Suppressor macrophage (primary cell): ENCODE measurements at places on chromosomes 2 and 18.

- DNase-seq = no peak
Measured at GRCh38 chr2:203469546-203469945, 65.6 kb downstream of the RAPH1 start.

GRCh38 chr2:238667639-238668038 lies 180.2 kb upstream of the TWIST2 start:
- DNase-seq = no peak

- DNase-seq = no peak
Measured at GRCh38 chr2:219870041-219870440, 242.6 kb downstream of the SLC4A3 start.

- no peak for DNase-seq
Measured at GRCh38 chr2:229191413-229191812, 79.7 kb downstream of the PID1 start.

- DNase-seq = peak; percentile 33
Measured at GRCh38 chr18:39571511-39571910, 2005.9 kb upstream of the CELF4 start.

- DNase-seq = no peak
Measured at GRCh38 chr2:209424781-209425470, 1.1 kb downstream of the MAP2 start.

GRCh38 chr2:138294451-138294850 lies 207.1 kb upstream of the SPOPL start:
- no peak for DNase-seq

GRCh38 chr18:48767090-48767690 lies 183.6 kb downstream of the SMAD7 start:
- DNase-seq = no peak

GRCh38 chr2:8672940-8673339 lies 8.9 kb upstream of the ID2 start:
- DNase-seq = no peak

DNA sequence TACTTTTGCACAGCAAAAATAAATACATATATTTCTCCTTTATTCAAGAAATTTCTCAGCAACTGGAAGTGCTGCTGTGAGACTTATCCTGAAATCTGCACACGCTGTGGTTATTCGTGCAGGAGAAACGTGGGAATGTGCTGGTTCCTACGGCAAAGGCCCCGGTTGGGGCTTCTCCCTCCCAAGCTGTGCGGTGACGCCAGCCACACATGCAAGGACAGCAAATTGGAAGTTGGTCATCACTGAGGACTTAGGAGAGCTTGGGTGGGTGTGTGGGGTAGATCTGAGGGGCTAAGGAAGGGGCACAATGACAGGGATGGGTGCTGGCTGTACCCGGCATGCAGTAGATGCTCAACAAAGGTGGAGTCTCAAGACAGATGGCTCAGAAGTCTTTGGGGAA lies 16.5 kb upstream of the MTCL1 start:
- no peak for DNase-seq

- no peak for DNase-seq
Measured at GRCh38 chr2:19865151-19865550, 36.6 kb downstream of the TTC32 start.

DNA sequence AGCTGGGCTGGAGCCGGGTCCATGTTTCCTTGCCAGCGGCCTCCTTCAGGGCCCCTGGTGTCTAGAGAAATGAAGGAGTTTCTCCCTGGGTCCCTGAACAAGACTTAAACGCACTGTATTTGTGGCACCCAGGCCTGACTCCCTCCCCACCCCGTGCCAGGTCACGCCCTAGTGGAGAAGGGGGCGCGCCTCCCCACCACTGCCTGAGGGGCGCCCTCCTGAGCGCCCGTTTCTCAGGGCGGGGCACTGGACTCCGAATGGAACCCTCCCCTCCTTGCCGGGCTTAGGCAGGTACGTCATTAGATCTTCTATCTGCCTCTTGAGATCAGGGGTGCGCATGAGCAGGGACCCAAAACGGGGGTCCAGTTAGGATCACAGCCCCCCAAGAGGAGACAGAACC lies 16.3 kb downstream of the ODC1 start:
- DNase-seq = no peak

DNA sequence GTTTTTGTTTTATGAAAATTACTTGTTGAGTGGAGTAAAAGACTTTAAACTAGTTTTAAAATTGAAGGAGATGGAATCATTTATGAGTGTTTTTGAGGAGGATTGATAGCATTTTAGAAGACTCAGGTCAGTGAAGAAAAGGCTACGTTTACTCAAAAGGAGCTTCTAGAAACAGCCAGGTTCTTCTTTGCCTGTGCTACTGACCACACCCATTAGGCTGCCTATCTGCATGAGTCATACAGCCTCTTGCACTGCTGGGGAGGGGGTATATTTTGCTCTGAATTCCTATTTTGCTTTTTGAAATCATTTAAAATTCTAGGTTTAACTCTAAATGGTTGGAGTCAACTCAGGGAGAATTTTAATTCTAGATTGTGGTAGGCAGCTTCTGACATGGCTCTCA lies 22.3 kb downstream of the EFEMP1 start:
- no peak for DNase-seq

DNA sequence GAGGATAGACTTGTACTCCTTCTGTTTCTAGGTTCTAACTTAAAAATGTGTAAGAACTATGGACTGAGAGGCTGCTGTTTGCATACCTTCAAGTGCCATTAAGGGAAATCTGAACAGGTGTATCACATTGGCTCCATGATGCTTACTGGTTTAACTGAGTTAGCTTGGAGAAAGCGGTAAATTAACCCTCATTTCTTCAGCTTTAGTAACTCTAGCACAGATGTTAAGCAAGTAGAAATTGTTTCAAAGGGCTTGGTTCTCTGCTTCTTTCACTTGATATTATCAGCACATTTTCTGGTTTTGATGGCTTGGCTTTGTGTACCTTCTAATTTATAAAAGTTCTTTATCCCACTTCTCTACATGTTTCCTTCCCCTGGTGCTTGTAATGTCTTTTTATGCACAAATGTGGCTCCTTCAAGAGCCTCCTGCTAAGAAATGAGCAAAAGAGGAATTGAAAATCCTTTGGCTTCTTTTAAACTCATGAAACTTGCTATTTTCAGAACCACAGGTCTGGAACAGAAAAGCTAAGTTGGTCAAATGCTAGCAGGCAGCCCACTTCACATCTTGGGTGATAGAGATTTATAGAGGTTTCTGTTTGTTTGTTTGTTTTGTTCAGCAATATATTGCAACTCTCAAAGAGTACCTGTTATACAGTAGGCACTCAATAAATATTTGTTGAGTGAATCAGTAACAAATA lies 249.9 kb upstream of the THUMPD2 start:
- peak; percentile 17 for DNase-seq

DNA sequence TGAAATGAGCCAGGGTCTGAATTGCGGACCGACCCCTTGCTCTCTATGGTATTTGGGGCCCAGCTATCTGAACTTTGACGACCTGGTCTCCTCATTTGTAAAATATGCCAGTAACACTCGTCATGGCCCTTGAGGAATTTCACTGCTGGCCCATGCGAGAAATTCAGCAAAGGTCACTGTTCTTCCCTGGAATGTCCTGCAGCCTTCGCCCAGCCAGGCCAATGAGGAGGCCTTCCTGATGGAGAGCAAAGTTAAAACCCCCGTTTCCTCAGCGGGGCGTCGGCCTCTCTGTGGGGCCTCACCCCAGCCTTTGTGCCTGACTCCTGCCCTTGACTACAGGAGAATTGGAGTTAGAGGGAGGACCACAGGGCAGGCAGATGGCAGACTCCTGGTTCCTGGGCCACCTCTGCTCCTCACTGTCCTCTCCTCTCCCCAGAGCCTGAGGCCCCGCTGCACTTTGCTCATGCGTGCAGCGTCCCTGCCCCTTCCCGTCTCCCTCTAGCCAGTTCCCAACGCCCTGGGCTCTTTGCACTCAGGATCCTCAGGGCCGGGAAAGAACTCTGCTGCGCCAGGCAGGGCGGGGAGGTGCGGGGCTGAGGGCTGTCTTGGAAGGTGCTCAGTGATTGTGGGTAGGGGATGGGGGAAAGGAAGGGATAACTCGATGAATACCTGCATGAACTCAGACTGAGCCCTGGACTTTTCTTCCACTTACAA lies 257.0 kb upstream of the RAB6C start:
- DNase-seq = no peak

GRCh38 chr2:136765256-136766072 lies at the start of gene THSD7B:
THSD7B (plus strand) TSS chr2:136765545; CDS start chr2:136882179, 116,634 bp downstream.
- DNase-seq = no peak

- no peak for DNase-seq
Measured at GRCh38 chr2:41283079-41283775, 764.6 kb upstream of the PKDCC start.

GRCh38 chr2:134712299-134712698 lies 6.5 kb downstream of the TMEM163 start:
- no peak for DNase-seq

GRCh38 chr2:11775384-11775783 lies 29.0 kb downstream of the LPIN1 start:
- no peak for DNase-seq

GRCh38 chr2:238913931-238914647 lies 66.2 kb downstream of the TWIST2 start:
- DNase-seq = no peak

DNA sequence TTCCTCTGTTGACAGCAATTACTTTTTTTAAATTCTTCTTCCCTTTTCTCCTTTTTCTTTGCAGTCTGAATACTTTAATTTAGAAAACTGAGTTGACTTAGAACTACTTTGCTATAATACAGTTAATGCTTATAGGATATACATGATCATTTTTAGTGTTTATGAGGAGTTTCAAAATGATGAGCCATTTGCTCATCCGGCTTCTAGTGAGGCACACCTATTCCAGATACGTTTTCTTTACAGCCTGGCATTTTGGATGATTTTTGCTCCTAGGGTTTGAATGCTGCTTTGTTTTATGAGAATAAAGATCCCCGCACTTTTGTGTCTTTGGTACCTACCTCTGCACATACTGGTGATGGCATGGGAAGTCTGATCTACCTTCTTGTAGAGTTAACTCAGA lies 52.8 kb downstream of the EIF5B start:
- DNase-seq = no peak

- DNase-seq = no peak
Measured at GRCh38 chr2:229610333-229610732, 104.0 kb downstream of the DNER start.

DNA sequence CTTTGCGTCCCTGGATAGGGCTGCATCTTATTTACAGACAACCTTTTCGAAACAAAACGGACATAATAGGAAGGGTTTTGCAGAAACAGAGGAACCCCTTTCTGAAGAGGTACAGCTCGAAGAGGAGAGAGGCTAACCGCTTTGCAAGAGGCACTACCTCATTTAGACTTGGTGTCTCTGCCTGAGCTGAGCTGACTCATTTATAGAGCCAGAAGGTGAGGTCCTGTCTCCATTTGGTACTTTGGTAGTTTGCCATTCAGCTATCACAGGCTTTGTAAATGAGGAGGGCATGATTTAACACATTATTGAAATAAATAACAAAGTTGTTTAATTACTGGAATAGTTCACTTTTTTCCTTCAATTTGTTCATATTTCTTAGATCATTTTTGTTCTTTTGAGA lies 2.2 kb upstream of the NXPH2 start:
- DNase-seq = no peak

DNA sequence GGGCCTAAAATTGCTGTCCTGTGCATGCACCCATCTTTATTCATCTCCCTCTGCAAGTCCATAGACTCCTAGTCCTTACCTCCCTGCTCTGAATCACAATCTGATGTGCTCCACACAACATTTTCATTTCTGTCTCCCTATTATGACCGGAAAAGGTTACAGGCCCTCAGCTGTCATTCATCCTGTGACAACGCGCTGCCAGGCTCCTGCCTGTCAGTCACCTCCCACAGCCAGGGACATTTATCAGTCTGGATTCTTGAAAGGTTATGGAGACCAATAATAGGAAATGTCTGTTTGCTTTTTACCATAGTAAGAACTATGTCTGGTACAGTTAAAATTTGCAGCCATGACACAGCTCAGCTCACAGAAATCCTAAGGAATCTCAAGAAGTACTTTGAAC lies 197.1 kb downstream of the RDH14 start:
- DNase-seq = no peak

DNA sequence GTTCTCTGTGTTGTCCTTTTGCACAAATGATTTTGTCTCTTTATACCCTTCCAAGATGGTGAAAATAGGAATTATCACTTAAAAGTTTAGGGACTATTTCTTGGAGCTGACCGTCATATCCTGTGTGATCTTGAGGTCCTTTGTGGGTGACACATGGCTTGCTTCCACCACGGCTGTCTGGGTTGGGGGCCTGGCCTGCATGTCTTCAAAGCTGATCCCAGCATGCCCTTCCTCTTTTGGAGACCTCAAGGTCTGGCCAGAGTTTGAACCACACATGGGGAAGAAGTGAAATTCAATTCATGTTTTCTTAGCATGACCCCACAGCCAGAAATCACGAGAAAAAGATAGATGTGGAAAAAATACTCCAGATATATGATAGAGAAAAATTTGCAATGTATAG lies 14.0 kb downstream of the SFTPB start:
- DNase-seq = peak; percentile 65

- no peak for DNase-seq
Measured at GRCh38 chr2:233486778-233487552, 79.6 kb downstream of the USP40 start.

DNA sequence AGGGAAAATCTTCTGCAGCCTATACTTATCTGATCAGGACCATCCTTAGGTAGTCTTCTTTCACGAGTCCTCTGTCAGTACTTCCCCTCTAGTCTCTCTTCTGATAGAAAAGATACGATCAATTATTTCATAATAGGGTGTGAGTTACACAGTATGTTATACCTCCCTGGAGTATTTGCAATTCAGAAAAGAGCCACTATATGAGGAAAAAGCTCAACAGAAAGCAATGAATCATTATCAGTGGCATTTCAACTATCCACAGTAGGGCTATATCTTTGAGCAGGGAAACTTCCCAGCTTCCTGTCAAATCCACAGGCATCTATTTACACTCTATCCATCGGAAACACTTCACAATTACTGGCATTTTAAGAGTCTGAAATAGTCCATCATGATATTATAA lies 105.3 kb upstream of the ACVR2A start:
- no peak for DNase-seq

- peak; percentile 46 for DNase-seq
Measured at GRCh38 chr2:241641631-241642030, 4.1 kb downstream of the ATG4B start.

DNA sequence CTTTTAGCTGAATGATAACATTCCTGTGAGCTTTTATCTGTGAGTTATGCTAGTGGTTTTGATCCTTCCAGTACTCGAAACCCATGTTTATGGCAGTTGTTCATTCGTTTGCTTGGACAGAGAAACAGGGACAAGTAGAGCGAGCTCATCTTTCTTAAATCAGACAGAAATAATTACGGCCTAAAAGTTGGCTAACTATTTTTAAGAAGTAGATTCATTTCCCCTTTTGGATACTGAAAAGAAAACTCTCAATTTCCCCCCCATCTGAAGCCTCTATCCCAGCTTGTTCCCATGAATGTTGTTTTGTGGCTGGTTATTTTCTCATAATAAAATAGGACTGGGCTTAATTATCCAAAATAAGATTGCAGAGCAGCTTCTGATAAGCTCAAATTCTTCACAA lies 67.1 kb downstream of the ANTXR1 start:
- peak; percentile 54 for DNase-seq
